ENCODE measurements at places on chromosomes 1 and 21.

GRCh38 chr1:32742199-32742947 is 39.8 kb upstream of the SYNC start:
- no peak for DNase-seq

DNA sequence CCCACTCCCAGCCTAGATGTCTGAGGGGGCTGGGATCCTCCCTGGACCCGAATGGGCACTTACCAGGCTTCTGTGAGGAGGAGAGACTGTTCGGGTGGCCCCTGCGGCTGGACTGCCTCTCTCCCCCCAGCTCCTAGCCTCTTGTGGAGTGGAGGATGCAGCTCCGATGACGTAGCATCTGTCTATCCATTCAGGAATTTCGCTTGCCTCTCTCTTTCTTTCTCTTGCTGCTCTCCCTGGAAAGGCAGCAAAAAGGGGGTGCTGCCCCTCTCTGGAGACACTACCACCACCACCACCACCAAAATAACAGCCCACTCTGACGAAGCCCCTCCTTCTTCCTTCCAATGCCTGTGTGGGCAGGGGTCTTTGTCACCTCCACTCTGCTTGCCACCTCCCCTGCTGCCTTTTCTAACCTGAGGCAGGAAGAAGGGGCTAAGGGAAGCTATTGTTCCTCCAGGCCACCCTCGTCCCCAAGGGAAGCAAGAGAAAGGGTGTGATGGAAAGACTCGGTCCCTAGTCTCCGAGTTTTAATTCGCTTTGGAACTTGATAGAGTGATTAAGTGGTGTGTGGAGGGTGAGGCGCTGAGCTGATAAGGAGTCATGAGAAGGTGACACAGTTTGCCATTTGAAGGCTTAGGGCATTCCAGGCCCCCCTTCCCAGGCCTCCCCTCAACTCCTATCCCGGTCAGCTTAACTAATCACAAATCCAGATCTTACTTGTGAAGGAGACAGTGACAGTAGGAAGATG is 60.5 kb downstream of the RHBG start:
- no peak for DNase-seq

DNA sequence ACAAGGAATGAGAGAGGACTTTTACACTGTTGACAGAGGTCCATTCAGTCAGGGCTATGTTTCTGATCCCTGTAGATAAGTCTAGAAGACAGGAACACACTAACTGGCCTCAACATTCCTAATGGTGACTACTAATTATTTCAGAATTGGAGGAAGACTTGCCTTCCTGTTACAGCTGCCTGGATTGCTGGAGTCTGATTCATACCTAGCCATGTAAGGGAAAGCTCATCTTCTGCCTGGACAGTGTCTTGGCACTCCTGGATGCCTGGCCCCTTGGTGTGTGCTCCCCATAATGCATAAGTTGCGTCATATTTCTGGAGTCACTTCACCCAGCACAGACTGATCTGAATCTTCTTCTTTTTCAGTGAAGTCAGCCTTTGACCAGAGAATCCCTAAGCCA is 326.0 kb upstream of the RUNX1 start:
- DNase-seq: no peak

DNA sequence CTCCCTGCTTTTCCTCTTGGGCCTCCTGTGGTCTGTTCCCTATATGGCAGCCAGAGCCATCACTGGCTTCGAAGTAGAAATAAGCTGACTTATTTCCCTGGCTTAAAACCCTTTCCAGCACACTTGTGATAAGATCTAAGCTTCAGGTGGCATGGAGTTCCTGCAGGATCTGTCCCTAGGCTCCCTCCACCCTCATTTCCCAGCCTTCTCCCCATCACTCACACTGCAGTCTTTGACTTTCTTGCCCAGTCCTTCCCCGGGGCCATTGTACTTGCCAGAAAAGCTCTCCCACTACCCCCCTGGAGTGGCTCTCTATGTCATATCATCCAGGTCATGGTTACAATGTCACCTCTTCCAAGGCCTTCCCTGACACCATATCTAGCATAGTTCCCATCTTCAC is 55.8 kb downstream of the KCNJ6 start:
- DNase-seq: no peak

DNA sequence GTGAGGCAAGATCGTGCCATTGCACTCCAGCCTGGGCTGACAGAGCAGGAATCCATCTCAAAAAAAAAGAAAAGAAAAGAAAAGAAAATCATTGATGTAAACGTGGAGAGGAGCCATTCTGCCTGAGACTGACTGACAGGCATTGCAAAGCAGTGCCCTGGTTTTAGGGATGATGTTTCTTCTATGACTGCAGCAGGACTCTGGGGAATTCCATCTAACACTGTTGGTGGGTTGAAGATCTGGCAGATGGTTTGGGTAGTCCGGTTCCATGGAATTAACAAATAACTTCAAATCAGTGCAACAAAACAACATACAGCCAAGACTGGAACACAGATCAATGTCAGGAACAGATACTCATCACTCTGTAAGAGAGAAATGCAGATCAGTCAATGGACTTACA is 17.8 kb upstream of the LAMC2 start:
- no peak for DNase-seq

- no peak for DNase-seq
Observed at GRCh38 chr1:235409042-235409820, 42.0 kb downstream of the TBCE start.

DNA sequence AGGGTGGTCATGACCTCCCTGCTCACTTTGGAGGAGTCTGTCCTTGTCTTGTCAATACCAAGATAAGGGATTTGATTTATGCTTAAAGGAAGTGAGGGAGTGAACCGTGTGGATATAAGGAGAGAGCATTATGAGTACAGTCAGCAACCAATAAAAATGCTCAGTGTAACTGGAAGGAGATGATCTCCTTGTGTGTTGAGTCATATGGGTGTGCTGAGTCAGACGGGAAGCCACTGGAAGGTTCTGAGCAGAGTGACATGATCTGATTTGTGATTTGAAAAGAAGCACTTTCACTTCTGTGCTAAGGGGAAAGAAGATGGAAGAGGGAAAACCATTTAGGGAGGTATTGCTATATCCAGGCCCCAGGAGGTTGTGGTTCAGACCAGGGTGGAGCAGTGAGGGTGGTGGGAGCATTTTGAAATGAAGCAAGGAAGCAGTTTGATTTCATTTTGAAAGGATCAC is 2.5 kb upstream of the BCL10 start:
- DNase-seq: no peak

- DNase-seq: no peak
Observed at GRCh38 chr1:94205639-94206038, 31.7 kb downstream of the ARHGAP29 start.

DNA sequence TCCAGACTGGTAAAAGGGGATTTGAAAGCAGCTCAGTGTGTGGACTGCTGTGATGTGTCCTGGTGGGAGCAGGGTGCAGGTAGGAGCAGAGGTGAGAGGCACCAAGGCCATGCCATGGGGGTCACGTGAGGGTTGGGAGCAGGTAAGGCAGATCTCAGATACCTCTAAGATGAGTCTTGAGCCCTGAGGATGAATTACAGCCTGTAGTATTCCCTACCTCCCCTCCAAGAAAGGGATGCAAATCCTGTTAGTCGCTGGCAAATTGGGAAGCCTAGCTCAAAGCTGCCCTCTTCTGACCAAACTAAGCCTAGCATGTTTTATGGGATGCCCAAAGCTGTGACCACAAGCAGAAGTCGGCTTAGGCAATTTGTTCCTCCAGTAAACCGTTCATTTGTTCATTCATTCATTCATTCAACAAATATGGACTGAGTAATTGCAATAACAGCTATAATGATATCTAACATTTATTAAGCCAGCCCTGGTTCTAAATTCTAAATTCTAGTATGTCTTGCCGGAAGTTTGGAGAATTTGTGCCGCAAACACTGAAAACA is 3.9 kb upstream of the NUAK2 start:
- DNase-seq: peak; percentile 71

Data from caudate nucleus (tissue), 63 donors.